ENCODE measurements at places on chromosomes 4 and X.

DNA sequence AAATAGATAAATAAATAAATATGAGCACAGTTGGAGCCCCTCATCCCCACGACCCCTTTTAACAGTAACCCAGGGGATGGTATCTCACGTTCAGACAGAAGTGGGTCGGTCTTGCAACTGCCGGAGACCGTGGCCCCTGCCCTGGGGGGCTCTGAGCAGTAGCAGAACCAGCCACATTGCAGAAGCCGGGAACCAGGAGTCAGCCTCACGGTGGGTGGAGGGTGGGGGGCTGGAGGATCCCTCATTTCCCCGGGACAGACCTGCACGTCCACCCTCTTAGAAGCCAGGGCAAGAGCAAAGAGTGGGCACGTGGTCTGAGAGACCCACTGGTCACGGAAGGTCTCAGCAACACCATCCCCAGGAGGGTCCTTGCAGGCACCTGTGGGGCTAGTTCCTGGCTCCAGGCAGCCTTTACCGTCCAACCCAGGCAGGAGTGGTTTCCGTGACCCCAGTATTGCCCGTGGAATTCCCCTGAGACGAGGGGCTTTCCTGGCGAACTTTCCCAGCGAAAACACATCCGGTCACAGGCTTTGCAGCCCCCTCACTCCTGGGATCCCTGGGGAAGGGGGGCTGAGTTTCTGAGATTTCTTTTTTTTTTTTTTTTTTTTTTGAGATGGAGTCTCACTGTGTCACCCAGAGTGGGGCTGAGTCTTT is 8.8 kb upstream of the IL3RA start:
- DNase-seq = no peak

DNA sequence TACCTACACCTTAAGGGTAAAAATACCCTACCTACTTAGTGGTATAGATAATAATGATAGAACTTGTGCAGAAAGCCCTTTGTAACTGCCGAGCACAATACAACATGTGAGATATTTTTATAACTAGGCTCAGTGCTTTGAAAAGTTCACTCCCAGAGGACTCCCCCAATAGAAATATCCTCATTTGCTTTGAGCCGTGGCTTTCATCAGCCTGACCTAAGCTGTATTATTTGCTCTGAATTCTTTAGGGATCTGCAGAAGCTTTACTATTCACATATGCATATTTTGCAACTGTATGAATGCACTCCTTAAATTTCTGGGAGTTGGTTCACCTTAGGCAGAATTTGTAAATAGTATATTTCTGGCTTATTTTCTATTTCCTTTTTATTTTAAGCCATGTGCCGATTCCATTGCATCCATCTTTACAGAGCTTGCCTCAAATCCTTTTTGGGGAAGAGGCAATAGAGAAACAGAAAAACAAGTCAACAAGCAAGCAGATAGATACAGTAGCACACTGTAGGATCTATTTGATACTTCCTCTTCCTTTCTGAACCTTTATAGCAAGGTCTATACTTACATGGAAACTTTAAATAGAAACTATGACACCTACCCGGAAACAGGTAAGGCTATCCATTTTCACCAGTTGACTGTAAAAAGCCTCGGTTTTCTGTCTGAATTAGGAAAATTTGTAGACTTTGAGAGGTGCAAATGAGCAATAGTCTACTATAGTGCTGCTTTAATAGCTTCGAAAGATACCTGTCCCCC is 242.5 kb upstream of the VCX3A start:
- no peak for DNase-seq

- no peak for DNase-seq
Observed at GRCh38 chr4:869776-870175, 43.8 kb upstream of the CPLX1 start.

- no peak for DNase-seq
Observed at GRCh38 chr4:60581919-60582536, 618.1 kb upstream of the ADGRL3 start.

DNA sequence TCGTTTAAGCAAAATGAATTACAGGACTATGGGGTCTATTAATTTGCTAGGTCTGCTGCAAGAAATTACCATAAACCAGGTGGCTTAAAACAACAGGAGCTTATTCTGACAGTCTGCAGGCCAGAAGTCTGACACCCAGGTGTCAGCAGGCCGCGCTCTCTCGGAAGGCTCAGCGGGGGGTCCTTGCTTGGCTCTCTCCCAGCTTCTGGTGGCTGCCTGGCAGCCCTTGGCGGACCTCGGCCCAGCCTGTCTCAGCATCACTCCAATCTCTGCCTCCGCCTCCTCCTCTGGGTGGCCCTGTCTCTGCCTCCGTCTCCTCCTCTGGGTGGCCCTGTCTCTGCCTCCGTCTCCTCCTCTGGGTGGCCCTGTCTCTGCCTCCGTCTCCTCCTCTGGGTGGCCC is 580.5 kb upstream of the FAT1 start:
- DNase-seq = no peak

GRCh38 chrX:12956704-12957534 is 18.0 kb upstream of the TMSB4X start:
- DNase-seq = no peak

DNA sequence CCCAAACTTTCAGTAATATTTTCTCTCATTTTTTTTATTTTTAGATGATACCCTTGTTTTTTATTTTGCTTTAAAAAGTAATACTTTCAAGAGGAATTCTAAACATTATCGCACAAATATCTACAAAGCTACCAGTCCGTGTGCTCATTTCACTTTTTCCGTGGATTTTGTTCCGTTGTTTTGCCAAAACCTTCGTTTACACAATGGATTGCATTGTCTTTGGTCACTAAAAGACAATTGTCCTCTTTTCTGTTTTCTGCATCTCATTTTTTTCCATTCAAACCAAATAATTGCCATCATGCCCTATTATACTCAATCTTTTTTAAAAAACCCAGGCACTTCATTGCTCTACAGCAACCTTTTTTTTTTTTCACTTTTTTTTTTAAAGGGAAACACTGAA is 214.9 kb downstream of the CXXC4 start:
- no peak for DNase-seq

DNA sequence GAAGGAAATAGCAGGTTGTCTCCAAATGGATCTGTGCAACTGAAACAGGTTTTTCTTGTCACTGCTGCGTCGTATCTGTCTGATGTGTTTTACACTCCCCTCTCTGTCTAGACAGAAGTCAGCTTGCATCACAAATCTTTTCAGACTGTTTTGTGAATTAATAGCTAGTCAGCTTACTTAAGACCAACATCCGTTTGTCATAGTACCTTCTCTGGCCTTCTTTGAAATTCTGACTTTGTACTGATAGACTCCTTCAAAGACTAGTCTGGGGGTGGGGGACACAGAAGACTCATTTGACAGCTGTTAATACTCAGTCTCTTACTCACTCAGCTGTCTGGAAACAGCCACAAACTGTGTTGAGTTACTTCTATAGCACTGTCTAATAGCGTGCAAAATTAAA is 197.8 kb downstream of the PALLD start:
- no peak for DNase-seq

DNA sequence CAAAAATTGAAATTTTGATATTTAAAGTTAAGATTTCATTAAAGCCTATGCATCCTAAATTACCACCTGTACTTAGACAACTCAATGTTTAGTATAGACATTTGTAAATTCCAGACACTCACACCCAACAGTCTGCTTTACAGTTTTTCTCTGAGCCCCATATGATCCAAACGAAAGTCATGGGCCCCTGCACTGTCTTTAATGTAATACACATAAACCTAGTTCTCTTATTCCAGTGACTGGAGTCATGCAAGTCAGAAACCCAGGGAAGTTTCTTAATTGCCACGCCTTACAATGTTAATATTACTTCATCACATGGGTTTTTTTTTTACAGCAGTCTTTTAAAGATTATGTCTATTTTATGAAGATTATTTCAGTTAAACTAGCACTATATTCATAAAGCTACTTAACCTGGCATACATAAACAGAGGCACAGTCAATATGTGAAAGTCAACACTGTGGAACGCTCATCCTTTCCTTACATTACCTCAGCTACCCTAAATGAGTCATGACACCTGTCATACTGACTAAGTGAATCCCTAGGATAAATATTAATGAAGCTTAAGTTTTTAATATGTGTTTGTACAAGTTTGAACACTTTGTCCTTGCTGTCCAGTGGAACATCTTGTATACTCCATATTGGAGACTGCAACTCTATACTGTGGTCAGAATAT is 67.7 kb upstream of the H2AZ1 start:
- no peak for DNase-seq

DNA sequence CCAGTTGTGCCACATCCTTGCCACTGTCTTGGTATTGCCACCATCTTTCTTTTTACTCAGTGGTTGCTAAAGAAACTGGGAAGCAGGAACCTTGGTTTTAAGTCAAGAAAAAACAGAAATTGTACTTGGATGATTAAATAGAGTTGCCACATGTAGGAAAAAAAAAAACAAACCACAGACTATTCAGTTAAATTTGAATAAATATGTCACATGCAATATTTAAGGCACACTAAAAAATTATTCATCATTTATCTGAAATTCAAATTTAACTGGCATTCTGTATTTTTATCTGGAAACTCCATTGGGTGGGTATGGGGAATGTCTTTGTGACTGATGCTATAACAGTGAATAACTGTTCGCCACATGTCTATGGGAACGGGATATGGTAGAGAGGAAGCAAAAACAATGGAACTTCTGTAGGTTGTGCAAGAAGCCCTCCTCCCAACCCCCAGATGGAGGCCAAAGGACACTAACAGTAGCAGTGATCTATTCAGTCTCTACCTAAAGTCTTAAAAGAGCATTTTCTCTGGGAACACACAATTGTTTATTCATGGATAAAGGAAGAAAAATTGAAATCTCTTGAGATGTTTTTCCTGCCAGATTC is 57.0 kb upstream of the PLAC8 start:
- no peak for DNase-seq

GRCh38 chr4:153310793-153311192 is 33.7 kb upstream of the MND1 start:
- no peak for DNase-seq

GRCh38 chr4:16195209-16195608 is 31.1 kb downstream of the TAPT1 start:
- DNase-seq = no peak

DNA sequence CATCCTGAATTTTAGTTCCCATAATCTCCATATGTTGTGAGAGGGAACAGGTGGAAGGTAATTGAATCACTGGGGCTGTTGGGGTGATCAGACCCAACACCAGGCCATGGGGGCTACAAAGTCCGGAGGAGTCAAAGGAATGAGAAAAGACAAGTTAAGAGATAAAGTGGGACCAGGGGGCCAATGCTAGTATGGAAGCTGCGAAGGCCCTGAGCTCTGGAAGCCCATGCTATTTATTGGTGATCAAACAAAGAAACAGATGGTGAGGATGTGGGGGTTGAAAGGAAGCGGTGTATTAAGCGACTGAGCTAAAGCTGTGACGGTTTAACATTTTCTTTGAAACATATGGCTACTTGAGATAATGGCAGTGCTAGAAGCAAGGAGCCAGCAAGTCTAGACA is 132.8 kb downstream of the PDGFC start:
- no peak for DNase-seq

GRCh38 chrX:16892504-16893362 is 22.6 kb upstream of the RBBP7 start:
- peak; percentile 53 for DNase-seq

DNA sequence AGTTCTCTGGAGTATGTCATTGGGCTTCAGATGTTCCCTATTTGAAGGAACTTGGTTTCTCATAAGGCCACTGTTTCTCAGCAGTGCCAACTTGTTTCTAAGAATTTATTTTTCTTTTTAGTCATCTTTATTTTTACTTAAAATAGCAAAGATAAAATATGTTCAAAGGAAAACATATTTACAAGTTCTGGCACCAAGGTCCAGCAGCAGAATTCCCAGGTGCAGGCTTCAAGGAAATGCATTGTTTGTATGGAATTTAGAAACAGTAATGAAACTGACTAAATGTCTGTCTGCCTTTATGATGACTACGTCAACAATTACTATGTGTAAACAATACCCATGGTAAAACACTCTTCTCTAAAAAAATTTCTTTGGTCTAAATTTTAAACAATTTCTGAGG is 109.6 kb downstream of the IL15 start:
- DNase-seq = no peak

DNA sequence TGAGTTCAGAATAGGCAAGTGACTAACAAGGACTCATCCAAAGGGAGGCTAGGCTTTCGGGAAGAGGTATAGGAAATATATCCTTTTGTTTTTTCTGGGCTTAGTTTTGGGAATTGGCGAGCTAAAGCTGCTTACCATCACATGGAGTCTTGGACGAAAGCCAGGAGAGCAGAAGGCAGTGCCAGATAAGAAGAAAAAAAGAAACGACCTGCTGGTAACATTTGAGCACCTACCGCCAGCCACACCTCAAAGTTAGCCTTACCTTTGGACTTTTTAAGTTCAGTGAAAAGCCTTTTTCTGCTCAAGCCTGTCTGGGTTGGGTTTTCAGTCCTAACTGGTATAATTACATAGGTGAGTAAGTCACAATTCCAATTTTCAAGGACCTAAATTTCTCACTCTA is 85.1 kb upstream of the LCORL start:
- no peak for DNase-seq

GRCh38 chr4:88675543-88675942 is 22.1 kb downstream of the NAP1L5 start:
- no peak for DNase-seq

- DNase-seq = no peak
Observed at GRCh38 chr4:160848489-160848888, 1315.3 kb downstream of the FSTL5 start.

- no peak for DNase-seq
Observed at GRCh38 chr4:85498068-85498733, 23.3 kb downstream of the ARHGAP24 start.

DNA sequence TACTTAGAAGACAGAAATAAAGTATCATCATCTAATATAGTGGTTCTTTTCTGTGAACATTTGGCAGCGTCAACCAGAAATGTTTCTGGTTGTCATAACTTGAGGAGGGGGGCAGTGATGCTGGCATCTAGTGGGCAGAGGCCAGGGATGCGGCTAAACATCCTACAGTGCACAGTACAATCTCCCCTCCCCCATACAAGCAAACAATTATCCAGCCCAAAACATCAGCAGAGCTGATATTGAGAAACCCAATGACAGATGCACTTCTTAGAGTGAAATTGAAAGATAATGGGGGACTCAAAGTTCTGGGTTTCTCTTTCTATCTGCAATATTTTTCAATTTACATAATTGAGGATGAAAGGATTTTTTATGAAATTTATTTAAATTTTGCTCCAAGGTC is 1.9 kb upstream of the EIF1AX start:
- no peak for DNase-seq

GRCh38 chrX:139454743-139455142 is 75.8 kb upstream of the F9 start:
- DNase-seq = no peak

DNA sequence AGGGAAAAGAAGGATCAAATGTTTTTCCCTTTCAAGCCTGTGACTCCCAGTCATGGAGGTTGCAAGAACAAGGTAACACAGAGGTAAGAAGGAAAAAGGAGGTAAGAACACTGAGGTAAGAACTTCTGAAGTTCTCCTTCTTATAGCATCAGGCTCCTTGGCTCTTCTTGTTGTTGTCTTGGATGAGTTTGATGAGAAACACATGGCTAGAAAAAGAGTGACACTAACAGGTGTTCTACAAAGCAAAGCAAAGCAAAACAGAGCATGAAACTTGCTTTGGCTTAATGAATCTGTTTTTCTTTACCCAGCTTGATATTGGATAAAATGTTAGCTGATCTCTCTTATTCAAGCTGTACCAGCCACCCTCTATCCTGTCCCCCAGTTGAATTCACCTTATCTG is 231.2 kb upstream of the F9 start:
- no peak for DNase-seq

GRCh38 chr4:147794787-147795413 is 63.0 kb downstream of the ARHGAP10 start:
- DNase-seq = no peak

GRCh38 chrX:39982948-39983347 is 114.8 kb downstream of the BCOR start:
- DNase-seq = no peak

Data from AG09319 (cell line).